ENCODE measurements at places on chromosomes 6 and 20.

GRCh38 chr6:14881398-14881797 is 364.5 kb upstream of the JARID2 start:
- no peak for DNase-seq

GRCh38 chr6:320351-321157 is 28.3 kb downstream of the DUSP22 start:
- no peak for DNase-seq

GRCh38 chr6:110731898-110732297 is 83.4 kb downstream of the CDK19 start:
- DNase-seq, result no peak

DNA sequence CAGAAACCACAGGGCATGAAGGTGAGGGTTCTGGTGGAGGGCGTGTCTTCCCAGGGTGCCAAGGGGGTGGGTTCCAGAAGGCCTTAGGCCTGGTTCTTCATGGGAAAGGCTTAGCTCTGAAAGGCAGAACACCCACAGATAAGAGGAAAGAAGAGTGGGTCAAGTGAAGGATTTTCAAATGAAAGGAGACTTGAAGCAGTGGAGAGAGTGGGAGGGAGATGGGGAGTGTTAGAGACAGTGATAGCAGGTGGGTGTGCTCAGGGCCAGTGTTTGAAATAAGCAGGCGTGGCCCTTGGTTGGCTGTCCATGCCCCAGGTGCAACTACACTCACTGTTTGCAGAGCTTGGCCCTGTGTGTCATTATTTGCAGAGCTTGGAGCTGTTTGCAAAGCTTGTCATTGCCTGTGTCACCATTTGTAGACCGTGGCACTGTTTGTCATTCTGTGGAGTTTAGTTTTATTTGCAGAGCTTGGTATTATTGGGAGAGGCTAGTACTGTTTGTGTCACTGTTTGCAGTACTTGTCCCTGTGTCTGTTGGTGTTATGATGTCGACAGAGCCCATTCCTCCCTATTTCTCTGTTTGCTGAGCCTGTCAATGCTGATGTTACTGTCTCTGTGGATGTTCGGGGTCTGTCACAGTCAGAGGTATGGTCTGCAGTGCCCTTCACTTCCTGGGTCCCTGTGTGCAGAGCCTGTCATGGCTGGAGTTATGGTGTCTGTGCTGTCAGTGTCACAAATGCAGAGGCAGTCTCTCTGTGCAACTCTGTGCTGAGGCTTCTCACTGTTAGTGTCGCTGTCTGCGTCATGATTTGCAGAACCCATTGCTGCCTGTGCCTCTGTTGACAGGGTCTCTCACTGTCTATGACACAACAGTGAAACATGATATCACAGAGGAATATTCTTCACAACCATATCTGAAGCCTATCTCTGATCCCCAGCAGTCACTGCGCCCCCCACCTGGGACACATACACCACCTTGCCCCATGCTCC is 127.7 kb upstream of the LRFN2 start:
- no peak for DNase-seq

- DNase-seq, result no peak
Observed at GRCh38 chr20:2558581-2559278, 22.4 kb downstream of the TMC2 start.

DNA sequence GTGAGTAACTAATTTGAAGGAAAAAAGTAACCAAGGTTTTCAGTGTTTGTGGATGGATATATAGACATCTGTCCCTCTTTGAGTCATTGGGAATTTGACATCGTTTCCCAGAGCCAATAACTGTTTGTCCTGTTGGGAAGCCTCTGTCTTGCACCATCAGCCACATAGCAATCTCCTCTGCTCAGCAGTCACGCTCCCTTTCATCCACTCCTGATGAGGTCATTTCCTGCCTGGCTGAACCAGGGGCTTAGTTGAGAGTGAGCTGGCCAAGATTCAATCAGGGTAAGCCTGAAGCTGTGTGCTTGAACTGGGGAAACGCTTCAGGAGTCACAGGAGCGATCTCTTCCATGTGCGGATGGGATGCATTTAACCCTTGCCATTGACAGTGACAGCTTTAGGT is 121.5 kb upstream of the FOXQ1 start:
- no peak for DNase-seq

- DNase-seq, result no peak
Observed at GRCh38 chr20:52034581-52034980, 157.0 kb downstream of the ZFP64 start.

DNA sequence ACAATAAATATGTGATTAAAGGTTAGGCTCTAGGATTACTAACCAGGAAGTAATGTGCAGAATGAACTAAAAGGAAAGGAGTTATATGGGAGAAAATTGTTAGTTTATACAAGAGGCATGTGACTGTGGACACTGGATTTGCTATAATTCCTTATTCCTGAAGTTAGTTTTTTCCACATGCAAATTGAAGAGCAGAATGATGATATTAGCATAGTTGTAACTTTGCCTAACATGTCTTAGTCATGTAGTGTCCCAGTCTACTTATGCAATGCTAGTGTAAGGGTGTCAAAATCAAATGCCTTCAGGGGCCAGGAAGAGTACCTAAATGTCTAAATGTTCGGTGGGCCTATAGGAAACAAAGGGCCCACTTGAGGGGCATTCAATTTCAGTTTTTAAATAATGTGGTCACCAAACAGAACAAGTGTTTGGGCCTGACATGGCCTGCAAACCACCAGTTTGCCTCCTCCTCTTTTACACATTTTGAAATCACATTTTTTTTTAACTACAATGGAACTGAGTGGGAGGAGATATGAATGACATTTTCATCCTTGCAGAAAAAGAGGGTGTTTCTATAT is 28.0 kb upstream of the CEP85L start:
- no peak for DNase-seq

DNA sequence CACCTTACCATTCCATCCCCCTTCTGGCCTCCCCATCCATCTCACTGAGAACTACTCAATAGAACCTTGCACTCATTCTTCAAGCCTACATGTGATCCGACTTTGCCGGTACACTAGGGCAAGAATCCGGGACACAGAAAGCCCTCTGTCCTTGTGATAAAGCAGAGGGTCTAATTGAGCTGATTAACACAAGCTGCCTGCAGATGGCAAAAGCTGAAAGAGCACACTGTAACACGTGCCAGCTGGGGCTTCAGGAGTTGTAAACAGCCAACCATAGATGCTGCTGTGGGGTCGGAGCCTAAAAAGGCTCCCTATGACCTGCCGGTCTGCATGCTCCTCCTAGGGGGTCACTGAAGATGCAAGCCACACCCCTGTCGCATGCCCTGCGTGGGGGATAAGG is 124.1 kb downstream of the RNF144B start:
- no peak for DNase-seq

DNA sequence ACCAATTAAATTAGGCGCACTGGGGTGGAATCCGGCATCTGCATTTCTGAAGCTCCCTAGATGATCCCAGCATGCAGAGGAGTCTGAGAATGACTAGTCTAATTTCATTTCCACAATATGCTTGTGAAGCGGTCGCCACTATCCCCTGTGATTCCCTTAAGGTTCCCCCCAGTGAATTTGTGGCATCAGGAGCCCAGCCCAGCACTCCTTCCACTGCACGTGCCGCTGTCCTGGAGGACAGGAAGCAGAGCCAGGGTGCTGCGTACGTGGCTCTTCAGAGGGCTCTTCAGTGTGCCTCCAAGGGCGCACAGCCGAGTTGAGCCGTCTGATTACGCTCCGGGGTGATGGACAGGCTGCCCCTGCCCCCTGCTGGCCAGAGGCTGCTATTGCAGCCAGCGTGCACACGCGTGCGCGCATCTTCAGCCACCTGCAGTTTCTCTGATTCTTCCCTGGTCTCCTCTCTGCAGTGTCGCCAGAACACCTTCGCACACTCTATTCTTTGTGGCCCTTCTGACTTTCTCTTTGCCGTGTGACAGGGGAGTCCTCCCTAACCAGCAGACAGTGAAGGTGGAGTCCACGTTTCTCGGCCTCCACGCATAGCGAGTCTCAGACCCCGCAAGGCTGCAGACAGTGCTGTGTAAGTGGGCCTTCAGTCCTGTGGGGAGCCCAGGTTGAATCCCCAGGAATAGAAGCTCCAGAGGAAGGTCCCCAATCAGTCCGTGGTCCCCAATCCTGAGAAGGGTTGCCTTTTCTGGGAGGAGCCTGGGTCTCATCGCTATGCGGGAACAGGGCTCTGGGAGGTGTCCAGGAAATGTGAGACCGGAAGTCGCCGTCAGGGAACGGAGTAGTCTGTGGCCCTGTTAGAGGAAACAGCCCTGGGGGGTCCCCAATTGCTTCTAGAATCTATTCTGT is 16.5 kb upstream of the NCR2 start:
- peak; percentile 70 for DNase-seq

- DNase-seq, result no peak
Observed at GRCh38 chr20:38445381-38445796, 10.3 kb upstream of the SNHG17 start.

GRCh38 chr6:37741757-37742400 is 44.2 kb upstream of the MDGA1 start:
- no peak for DNase-seq

DNA sequence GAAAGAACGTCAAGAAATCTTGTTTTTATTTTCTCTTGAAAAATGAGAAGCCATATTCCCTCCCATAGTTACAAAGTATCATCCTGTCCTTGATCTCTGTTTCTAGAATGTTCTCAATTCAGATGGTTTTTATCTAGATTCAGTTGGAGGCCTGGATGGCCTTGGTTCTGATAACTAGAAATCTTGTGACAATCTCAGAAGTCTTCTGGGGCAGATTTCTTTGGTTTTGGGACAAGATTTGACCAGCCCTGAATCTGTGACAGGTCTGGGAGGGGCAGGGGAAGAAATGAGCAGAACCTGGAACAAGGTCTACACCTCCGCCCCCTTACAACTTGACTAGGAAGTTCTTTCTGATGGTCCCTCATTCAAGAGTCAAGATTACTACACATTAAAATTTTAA is 41.4 kb upstream of the AKIRIN2 start:
- DNase-seq, result no peak

GRCh38 chr6:52727908-52728307 is 35.4 kb downstream of the GSTA2 start:
- no peak for DNase-seq

GRCh38 chr20:49140834-49141233 is 47.3 kb downstream of the STAU1 start:
- DNase-seq, result no peak

DNA sequence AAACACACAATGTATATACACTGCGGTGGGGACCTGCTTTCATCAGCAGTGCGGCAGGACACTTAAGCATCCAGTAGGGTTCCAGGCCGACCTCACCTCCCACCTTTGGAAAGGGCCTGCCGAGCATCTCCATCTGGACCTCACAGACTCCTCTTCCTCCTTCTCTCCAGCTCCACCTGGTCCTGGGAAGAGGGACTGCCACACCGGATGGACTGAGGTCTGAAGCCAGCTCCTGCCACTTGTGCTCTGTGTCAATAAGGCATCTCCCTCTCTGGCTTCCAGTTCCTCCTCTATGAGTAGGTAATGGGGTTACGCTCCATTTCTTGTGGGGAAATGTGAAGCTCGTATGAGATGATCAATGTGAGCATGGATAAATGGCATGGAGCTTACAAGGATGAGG is 19.1 kb upstream of the NNAT start:
- no peak for DNase-seq

GRCh38 chr6:116409756-116410155 is 39.0 kb downstream of the DSE start:
- no peak for DNase-seq

- DNase-seq, result no peak
Observed at GRCh38 chr20:19423097-19423899, 210.9 kb downstream of the SLC24A3 start.

GRCh38 chr6:99362678-99363268 is 13.3 kb upstream of the FAXC start:
- no peak for DNase-seq

DNA sequence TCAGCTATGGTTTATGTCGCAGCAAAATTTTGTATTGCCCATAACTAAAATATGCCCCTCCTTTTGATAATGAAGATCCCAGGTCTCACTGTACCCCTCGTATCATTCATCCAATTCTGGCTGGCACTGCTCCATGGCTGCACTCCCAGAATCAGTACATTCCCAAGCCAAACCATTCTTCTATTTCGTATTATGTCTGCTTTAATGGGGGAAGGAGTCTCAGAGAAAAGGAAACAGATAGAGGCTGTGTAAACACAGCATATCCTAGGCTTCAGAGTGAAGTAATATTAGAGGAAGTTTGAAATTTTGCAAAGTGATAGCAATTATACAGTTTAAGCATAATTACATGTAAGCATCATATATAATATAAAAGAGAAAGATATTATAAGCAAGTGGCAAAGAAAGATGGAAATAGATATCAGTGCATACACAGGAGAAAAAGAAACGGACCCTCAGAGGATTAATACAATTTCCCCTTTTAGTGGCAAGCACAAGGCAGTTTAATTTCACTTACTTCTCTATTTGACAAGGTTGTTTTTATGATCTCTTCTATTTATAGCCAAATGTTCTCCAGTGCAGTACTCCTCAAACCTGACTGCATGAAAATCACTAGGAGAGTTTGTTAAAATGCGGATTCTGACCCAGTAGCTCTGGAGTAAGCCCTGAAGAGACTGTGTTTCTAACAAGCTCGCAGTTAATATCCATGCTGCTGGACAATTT is 56.5 kb upstream of the TENT5A start:
- DNase-seq, result no peak

DNA sequence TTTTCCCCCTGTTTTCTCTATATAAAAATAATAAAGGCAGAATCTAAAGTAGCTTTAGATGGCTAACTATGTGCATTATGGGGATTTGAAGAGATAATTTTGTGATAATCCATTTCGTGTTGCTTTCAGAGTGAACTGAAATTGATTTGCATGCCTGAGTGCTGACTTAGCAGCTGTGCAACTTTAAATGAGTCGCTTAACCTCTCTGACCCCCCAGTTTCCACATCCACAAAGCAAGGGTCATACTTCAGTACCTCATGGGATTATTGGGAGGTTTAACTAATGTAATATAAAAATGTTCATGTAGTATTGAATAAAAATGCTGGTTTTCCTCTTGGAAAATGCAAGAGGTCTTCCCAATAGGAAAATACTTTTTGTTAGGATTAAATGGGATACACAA is 63.8 kb upstream of the FABP7 start:
- no peak for DNase-seq

DNA sequence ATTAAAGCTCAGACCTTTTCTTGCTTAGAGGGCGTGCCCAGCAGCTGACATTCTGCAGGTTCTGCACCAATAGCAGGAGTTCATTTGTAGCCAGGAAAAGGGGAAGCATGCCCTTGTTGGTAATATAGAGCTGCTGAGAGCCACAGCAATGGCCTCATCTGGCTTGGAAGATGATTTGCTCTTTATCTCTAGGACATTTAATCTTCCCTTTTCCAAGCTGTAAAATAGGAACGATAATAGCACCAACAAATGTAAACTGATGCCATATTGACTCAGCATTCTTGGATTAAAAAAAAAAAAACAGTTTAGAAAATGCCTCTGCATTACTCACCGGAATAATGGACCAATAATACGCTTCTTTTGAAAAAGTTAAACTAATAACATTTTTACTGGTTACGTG is 93.4 kb upstream of the SLC2A12 start:
- no peak for DNase-seq

Measured in hematopoietic multipotent progenitor cell (in vitro differentiated cells).